ENCODE measurements at places on chromosomes 13 and 19.

GRCh38 chr19:21092109-21092508 lies 10.1 kb downstream of the ZNF714 start:
- DNase-seq, result no peak

GRCh38 chr19:6608940-6609339 lies 18.0 kb upstream of the CD70 start:
- DNase-seq, result no peak

DNA sequence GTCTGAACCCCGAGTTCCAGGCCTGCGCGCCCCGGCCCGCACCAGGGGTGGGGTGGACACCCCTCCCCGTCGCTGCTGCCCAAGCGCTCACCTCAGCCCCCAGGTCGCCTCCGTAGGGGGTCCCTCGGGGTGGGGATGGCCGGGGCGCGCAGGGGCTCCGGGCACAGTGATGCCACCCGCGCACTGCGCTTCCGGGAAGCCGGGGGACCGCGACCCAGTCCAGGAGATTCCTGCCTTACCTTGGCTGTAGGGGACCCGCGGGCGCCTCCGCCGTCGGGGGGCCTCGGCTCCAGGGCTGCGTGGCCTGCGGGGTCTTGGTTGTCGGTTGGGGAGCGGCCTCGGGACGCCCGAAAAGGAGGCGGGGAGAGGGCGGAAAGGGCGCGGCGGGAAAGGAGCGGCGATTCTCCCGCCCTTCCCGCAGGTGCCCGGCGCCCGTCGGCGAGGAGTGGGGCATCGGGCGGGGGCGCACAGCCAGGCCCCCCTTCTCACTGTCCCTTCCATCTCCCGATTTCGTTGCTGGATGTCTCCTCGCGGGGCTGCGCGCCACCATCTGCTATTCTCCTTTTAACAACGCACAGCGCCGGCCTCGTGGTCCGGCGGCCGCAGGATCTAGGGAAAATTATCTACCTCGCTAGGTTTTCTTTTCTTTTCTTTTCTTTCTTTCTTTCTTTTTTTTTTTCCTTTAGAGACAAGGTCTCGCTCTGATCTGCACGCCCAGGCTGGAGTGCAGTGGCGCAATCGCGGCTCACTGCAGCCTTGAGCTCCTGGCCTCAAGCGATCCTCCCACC lies at the start of gene KEAP1:
TSS of gene KEAP1 (minus strand) at position 355 of the 788 bp plus-strand sequence. CDS start 3,323 bp downstream, outside the sequence.
- DNase-seq, result peak; percentile 77

- no peak for DNase-seq
These were observed 823 bp downstream of the DOCK6 start for GRCh38 chr19:11261431-11261970.

- DNase-seq, result no peak
These were observed 15.6 kb upstream of the ZNF763 start for GRCh38 chr19:11949201-11949600.

- no peak for DNase-seq
These were observed 63.7 kb upstream of the TPM4 start for GRCh38 chr19:16012552-16012951.

DNA sequence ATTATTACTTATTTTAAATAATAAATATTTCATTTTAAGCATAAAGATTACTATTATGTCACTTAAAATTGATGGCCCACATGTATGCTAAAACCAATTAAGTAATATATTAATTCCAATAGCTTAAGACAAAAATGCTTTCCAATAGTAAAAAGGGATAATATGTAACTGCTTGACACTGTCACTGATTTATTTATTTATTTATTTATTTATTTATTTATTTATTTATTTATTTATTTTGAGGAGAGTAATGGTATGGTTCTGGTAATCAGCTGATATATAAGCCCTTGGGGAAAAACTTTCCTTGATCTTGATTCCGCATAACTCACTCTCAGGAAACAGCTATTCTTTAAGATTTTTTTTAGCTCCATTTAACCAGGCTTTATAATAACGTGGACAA lies 903.0 kb upstream of the ATXN8OS start:
- no peak for DNase-seq

Data from cardiac septum (tissue), 1 donor.